ENCODE measurements at places on chromosomes 2 and 18. TPM values are rescaled to one million over a fixed set of nuclear protein-coding genes. Genes with fewer than 3 reads are reported as not detected.

The LIMS3 gene
- total RNA-seq, result 2.3 TPM

The RNMT gene
- total RNA-seq, result 55.2 TPM

The GREB1L gene
- total RNA-seq, result 0.31 TPM

The ALK gene
- 0.78 TPM for total RNA-seq

The STK11IP gene
- total RNA-seq, result 14.7 TPM

The SERPINB13 gene
- total RNA-seq, result not detected

The SLC40A1 gene
- 43.0 TPM for total RNA-seq

The NCKAP1 gene
- total RNA-seq, result 244 TPM

The LBX2 gene
- not detected for total RNA-seq

The RGPD4 gene
- not detected for total RNA-seq

The RTKN gene
- total RNA-seq, result 6.7 TPM

The DSC3 gene
- 0.78 TPM for total RNA-seq

The PROKR1 gene
- 2.0 TPM for total RNA-seq

Measured in occipital lobe (tissue), 3 donors.